ENCODE measurements at places on chromosomes 3 and 15. TPM values are rescaled to one million over a fixed set of nuclear protein-coding genes. Genes with fewer than 3 reads are reported as not detected.

KY gene
- 0.74 TPM for total RNA-seq

CLSTN2 gene
- 18.4 TPM for total RNA-seq

CHDH gene
- total RNA-seq = 1.2 TPM

FANCD2OS gene
- not detected for total RNA-seq
